ENCODE measurements at places on chromosomes 7 and 10.

- DNase-seq: no peak
Observed at GRCh38 chr10:118563373-118563890, 32.0 kb downstream of the PRLHR start.

GRCh38 chr7:138745189-138745588, 44.0 kb upstream of the SVOPL start:
- no peak for DNase-seq

GRCh38 chr10:133616371-133617130, 10.0 kb downstream of the FRG2B start:
- no peak for DNase-seq

DNA sequence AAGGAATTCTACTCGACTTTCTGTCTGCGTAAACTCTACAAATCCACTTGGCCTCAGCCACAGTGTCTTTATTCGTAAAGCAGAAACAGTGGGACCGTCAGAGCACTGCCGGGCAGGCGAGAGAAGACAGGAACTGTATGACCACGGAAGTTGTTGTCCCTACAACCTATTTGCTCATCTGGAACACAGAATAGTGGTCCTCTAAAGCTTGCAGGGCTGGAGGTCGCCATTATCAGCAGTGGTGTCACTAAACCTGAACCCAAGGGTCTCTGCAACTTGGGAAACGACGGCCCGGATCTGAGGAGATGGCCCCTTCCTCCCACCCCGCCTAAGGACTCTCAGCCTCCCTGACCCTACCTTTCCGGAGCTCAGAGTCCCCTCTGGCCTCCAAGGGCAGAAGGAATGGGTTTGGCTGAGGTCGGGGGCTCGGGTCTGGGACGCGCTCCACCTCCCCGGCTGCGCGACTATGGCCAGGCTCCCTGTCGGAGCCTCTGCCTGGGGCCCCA, 442 bp downstream of the STYXL1 start:
- no peak for DNase-seq

- DNase-seq: no peak
Observed at GRCh38 chr7:131254211-131254610, 73.5 kb upstream of the MKLN1 start.

GRCh38 chr10:85789125-85789524, 577.5 kb downstream of the GRID1 start:
- no peak for DNase-seq

DNA sequence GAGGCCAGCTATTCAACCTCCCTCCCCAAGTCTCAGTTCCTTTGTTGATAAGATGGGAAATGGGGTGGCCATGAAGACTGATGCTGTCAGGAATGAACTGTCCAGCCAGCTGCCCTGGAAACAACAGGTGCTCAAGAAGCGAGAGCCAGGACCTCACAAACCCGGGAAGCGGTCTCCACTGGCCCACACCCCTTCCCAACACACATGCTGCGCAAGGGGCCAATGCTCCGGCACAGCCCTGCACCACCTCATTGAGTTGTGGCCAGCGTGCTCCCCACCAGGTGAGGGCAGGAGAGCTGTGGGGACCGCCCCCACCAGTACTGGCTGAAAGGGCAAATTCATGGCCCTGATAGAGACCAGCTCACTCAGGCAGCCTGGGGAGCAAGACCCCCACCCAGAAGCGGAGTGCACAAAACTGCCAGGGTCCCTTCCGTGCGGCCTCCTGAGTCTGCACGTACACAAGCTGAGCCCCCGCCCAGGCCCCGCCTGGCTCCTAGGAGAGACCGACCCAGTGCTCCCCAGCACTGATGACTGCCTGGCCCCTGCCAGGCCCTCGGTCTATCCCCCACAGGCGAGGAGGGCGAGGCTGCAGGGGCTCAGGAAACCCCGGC, 216.6 kb downstream of the MAD1L1 start:
- DNase-seq: no peak

DNA sequence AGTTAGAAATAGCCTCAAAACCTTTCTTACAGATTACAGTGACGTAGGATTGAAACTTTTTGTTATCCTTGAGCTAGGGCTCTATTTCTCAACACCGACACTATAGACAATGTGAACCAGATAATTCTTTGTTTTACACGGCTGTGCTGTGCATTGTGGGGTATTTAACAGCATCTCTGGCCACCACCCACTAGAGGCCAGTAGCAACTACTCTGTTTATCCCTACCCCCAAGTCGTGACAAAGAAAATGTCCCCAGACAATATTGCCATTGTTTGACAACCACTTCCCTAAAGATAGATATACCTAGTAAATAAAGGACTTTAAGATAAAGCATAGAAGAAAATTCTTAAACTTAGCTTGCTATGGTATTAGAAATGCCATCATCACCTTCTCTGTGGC, 359.6 kb downstream of the ARL4A start:
- no peak for DNase-seq

DNA sequence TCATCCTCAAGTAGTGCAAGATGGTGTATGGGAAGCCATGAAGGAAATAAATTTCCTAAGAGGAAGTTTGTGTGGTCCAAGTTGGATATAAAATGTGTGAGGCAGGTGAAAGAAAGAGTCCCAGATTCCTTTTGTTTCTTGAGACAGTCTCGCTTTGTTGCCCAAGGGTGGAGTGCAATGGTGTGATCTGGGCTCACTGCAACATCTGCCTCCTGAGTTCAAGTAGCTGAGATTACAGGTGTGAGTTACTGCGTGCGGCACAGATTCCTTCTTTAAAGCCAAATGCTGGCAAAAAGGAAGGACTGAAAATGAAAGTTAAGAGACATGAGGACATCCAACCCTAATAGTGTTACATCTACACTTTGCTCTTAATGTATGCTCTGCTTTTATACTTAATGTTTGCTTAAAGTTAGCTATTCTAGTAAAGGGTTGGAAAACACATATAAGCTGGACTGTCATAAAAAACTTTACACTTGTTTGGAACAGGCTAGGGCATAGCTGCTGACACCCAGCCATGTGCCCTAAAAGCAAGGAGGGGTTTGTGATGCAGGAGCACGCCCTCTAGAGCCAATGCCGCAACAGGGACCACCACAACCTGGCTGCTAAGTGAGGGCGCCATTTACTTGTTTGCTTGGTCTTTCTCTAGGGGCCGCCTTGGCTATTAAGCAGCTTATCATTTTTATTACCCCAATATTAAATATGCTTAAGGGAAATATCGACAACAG, 34.5 kb downstream of the CLEC2L start:
- DNase-seq: no peak

DNA sequence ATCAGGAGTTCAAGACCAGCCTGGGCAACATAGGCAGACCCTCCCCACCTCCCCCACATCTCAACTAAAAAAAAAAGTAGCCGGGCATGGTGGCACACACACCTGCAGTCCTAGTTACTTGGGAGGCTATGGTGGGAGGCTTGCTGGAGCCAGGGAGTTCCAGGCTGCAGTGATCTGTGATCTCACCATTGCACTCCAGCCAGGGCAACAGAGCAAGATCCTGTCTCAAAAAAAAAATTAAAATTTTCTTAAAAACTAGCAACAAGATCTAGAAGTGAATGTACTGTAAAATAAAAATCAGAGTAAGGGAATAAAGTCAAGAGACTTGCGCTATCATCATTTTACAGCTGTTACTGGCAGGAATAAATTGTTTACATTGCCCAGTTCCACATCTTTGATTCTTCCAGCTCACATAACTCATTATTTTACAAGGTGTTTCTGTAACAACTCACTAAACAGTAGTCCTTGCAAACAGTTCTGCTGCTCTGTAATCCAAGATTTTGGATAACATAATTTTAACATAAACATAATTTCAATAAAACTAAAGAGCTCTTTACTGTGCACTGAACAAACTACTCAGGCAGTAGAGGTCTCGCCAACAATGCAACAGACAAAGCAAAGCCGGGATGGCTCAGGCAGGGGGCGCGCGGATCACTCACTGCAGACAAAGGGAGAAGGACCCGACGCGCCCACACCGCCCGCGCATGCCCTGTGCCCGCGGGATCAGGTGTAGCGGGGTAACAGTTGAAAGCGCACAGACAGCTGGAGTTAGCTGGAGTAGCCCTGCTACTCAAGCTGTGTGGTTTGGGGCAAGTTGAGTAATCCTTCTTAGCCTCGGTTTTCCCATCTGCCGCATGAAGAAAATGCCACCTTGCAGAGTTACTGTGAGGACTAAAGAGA, 73.3 kb upstream of the NFE2L3 start:
- DNase-seq: peak; percentile 88

- DNase-seq: no peak
Observed at GRCh38 chr7:27193335-27194001, 6.4 kb downstream of the HOXA13 start.

DNA sequence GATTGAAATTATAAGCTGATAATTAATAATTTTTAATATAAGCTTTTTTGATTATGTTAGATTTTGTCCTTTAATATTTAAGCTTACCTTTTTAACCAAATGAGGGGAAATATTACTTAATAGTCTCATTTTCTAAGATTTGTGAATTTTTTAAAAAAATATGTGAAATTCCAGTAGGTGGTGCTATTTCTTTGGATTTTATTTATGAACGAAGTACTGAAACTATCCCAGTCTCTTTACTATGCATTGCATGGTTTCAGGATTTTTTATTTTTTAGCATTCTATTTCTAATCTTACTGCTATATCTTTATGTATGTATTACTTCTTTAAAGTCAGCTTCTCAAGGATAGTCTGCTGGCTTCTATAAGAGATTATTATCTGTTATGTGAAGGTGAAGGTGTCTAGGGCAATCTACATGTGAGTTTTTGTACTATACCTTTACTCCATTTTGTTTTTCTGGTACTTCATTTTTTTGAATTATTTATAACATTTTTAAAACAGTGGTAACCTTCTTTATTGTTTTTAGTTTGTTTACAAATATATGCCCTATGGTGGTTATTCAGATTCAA, 78.3 kb downstream of the ATRNL1 start:
- DNase-seq: peak; percentile 55

DNA sequence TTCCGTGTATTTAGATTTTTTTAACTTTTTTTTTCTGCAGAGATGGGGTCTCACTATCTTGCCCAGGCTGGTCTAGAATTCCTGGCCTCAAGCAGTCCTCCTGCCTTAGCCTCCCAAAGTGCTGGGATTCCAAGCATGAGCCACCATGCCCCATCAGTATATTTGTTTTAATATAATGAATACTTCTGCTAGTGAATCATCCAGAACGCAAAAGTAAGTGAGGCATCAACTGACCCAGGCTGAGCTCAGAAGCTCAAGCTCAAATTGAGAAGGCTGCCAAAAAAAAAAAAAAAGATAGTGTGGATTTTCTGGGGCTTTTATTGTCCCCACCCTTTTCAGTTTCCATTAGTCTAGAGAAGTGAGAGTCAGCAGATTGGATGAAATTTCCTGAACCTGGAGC, 39.0 kb upstream of the TECTB start:
- no peak for DNase-seq

DNA sequence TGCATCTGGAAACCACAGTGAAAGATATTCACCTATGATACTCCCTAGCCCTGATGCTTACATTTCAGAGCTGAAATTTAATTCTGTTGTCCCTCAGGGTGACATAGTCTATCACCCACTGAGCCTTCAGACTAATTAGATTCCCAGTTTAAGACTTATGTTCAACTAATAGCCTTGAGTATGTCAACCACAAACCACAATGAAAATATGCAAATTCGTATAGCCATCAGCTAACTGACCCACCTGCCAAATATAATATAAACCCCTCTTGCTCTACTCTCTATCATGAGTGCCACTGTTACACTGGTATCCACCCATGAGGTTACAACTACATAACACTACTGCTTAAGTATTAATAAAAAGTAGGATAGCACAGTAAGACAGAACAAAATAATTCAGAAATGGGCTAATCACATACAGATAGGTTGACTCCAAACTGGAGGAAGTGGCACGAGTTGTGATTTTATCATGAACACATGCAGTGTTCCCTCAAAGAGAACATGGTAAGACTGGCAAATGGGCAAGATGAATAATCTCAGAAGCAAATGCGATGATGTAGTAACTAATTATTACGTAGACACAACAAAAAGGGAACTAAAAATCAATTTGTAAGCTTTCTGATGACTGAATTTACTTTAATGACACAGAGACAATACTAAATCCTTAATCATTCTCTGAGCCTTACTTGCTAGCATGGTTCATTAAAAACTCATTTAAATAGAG, 290.6 kb downstream of the PARD3 start:
- no peak for DNase-seq

- no peak for DNase-seq
Observed at GRCh38 chr7:35734001-35734483, 39.1 kb upstream of the HERPUD2 start.

- peak; percentile 14 for DNase-seq
Observed at GRCh38 chr7:73838642-73839041, 3.7 kb downstream of the METTL27 start.

- DNase-seq: no peak
Observed at GRCh38 chr7:5691606-5692005, 89.9 kb downstream of the RNF216 start.

DNA sequence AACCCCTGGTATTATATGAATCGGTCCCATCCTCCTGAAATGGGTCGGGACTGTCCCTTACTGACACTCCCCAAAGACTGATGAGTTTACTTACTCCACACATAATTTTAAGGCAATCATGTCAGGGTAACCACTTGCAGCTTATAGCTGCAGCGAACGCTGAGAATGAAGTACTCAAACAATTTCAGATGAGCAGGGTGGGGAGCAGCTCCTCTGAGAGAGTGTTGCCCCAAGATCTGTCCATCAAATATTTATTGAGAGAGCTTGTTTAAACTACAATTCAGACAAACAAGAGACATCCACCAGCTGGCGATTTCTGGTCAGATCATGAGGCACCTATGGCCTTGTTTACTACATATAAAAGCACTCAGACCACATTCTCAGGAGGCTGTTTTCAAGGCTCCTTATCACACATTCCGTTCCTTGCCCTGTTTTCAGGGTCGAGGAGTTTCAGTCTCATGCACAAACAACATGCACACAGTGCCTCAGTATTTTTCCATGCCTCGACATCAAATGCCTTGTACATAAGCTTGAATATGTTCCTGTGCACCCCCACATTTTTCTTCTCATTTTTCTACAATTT, 80.1 kb downstream of the THSD7A start:
- DNase-seq: no peak

- DNase-seq: no peak
Observed at GRCh38 chr10:133375357-133376115, 2.4 kb upstream of the ECHS1 start.

GRCh38 chr10:86671985-86672710, 3.8 kb downstream of the LDB3 start:
- no peak for DNase-seq

GRCh38 chr10:2392145-2392812, 655.0 kb upstream of the ADARB2 start:
- DNase-seq: no peak

All from NCI-H510A treated with DMSO at 0.1 percent for 48 hours (cell line).